ENCODE measurements at places on chromosomes 4 and X.
A peak's percentile ranks its signal among the peaks of the same experiment; 100 is the strongest.

DNA sequence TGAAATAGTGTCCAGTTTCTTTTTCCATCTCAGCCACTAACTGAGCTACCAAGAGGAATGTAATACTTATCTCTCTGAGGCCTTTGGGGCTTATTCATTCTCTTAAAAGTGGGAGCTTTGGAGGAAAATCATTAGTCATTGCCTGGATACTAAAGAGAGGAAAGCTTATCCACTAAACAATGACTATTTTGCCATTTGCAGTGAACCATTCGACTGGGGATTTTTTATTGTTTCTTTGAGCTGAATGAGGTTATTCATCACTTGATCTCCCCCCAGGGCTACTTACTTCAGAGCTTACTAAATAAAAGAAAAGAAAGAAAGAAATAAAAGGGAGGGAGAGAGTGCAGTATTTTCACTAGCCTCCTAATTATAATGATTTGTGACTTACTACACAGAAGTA is 1329.5 kb upstream of the TENM3 start:
- no peak for DNase-seq

- DNase-seq, result no peak
Measured at GRCh38 chr4:40648742-40649281, 19.1 kb upstream of the RBM47 start.

DNA sequence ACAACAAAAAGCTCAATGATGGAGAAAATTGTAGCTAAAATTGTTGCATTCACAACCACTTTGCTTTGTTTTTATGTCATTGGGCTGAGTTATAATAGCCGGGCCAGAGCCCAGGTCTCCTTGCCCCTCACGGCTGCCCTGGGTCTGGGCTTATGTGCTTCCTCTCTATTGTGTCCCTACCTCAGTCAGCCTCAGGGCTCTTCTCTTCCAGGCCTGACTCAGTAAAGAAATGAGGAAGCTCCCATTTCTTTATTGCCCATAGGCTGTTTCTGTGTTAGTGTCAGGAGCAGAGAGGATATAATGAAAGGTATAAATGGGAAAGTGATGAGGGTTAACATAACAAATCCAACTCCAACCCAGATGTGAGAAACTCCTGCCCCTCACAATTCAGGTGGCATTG is 18.0 kb downstream of the BST1 start:
- DNase-seq, result no peak

DNA sequence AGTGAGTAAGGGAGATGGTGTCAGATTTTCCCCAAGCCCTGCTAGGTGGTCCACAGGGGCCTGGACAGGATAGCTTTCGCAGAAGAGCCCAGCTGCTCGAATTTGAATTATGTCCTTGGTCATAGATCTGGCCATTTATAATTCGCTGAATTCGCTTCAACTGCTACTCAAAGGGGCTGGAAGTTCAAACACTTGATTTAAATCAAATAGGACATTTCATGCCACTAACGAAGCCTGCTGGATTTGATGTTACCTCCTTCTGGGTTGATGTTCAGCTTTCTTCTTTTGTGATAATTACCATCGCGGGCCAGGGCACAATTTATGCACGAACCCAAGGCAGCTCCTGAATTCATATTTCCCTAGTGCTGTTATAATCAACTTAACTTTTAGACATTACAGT is 67.0 kb downstream of the CLCN4 start:
- DNase-seq, result no peak

- DNase-seq, result no peak
Measured at GRCh38 chr4:119678761-119679160, 50.2 kb upstream of the PDE5A start.

DNA sequence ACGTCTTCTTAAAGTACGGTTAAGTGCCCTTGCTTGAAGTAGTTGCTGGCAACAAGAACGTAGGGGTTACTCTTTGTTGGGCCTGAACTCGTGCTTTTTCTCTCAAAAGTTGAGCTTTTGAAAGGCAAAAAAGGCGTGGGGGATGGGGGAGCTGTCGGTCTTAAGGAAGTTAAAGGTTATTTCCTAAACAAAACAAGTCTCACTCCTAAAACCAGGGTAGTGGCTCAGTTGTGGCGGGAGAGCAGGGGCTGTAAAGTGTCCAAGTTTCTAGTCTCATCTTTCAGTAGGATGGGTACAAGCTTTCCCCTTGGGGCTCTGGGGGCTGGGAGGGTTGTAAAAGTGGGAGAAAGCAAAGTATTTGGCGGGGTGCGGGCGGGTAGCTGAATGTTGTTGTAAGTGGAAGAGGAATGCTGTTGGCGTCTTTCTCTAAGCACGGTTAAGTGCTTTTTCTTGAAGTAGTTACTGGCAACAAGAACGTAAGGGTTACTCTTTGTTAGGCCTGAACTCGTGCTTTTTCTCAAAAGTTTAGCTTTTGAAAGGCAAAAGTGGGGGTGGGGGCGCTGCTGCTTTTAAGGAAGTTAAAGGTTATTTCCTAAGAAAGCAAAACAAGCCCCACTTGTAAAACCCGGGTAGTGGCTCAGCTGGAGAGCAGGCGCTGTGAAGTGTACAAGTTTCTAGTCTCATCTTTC is 904 bp upstream of the WDR1 start:
- DNase-seq, result no peak

GRCh38 chr4:985123-985830 is 1.6 kb upstream of the IDUA start:
- peak; percentile 44 for DNase-seq

DNA sequence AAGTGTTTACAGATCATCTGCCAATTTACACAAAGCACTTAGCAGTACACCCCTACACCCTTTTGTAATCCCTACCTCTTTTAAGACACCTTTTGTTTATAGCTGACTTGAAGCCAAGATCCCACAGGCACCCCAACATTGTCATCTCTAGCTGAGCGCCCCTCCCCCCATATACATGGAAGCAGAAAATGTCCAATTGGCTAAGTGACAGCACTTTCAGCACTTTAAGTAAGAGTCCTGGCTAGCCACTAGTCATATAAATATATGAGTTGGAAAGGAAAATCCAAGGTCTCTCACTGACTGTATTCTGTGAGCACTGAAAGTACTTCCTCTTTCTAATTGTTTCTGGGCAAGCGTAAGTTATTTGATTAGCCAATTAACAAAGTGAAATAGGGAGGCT is 108.2 kb downstream of the NSUN7 start:
- DNase-seq, result no peak

DNA sequence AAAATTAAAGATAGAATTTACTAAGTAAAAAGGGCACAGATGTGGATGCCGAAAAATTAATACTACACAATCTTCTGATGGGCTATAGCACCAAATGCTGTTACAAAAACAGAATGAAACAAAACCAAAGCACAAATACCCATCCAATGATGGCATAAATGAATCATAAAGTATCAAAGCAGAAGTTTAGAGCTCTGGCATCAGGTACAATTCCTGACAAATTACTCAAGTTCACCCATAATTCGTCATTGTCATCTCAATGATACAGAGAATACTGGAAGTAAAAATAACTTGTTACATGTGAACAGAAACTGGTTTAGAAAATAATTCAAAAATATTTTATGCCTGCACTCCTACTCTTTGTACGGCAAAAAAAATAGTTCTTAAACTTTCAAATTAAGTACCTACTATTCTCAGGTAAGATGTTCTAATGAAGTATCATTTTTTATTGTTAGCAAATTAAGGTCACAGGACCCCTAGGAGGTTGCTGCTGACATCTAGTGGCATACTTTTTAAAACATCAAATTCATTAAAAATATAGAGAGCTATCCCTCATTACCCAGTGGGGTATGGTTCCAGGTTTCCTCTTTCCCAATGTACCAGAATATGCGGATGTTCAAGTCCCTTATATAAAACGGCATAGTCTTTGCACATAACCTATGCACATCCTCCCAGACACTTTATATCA is 126.1 kb downstream of the INPP4B start:
- no peak for DNase-seq

DNA sequence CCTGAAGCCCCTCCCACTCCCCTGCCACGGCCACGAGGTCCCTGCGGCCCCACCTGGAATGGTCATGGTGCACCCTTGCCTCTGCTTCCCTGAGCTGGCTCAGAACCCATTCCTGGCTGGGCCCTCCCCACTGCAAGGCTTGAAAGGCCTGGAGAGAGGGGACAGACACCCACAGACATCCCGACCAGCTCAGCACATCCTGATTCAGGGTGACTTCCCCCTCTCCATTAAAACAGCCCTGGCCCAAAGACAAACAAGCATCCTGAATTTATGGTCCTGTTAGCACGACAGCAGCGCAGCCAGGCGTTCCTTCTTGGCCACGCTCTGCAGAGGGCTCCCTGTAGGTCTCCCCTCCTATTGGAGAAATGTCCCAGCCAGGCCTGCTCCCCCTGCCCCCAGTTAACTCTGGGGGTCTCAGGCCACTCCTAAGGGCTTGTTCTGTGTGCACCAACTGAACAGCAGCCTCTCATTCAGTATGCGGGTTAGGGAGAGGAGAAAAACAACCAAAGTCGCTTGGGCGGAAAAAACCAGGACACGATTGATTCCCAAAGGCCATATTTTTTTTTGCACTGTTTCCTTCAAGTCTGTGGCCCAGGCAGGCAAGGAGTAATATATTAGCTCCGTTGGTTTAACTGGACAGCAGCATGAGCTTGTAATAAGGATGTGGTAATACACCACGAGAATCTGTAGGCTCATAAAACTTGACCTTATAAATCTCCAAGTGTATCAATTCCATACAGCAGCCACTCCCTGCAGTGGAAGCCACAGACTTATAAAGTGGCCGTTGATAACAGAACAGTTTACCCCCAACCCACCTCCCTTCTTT is 106.7 kb upstream of the MSX1 start:
- DNase-seq, result no peak

GRCh38 chrX:83145876-83146275 is 362.2 kb upstream of the POU3F4 start:
- DNase-seq, result no peak

- peak; percentile 2 for DNase-seq
Measured at GRCh38 chr4:148442832-148443511, 758 bp upstream of the NR3C2 start.

DNA sequence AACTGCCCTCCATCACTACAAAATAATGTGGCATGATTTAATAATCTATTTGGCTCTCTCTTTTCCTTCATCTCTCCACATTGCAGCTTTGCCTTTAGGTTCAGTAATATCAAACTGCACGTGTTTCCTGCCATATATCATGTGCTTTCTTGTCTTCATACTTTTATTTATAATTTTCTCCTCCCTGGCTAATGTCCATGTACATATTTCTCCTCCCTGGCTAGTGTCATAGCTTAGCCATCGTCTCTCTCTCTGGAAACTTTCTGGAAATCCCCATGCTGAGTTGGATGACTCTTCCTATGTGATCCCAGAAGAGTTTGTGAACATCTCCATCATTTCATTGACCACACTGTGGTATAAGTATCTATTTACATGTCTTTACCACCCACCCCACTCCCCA is 21.3 kb upstream of the PDGFC start:
- DNase-seq, result no peak

Measured in T-helper 1 cell (primary cell).